ENCODE measurements at places on chromosomes 1 and 21.

DNA sequence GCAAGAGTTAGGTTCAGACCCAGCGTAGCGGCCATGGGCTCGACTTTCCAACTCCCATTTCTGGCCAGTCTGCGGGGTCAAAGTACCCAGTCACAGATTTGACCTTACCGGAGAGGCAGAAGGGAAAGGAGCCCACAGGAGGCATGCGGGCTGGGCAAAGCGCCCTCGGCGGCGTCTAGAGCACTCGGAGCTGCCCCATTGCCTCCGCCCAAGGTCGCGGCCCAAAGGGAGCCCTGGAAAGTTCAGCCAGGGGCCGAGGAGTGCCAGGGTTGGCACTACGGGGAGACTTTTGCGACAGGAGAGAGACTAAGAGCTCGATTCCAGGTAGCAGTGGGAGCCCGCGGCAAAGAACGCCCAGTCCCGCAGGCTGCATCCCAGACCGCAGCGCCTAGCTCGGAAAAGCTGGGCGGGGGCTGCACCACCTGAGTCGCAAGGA is 896 bp downstream of the KANK4 start:
- no peak for DNase-seq

DNA sequence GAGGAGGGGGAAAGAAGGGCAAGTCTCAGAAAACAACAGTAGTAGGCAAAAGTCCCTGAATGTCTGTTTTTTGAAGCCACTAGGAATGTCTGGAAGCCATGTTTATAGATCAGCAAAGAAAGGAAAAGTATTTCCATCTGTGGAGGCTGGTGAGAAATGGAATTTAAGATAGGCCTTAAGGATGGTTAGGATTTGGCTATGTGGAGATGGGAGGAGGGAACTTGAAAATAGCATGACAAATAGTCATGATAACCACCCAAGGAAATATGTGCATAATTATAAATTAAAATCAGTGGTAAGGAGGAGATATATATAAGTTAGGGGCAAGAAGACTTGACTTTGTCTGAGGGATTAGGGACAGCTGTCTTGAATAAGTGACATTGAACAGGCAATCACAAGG is 33.8 kb upstream of the FGGY start:
- no peak for DNase-seq

DNA sequence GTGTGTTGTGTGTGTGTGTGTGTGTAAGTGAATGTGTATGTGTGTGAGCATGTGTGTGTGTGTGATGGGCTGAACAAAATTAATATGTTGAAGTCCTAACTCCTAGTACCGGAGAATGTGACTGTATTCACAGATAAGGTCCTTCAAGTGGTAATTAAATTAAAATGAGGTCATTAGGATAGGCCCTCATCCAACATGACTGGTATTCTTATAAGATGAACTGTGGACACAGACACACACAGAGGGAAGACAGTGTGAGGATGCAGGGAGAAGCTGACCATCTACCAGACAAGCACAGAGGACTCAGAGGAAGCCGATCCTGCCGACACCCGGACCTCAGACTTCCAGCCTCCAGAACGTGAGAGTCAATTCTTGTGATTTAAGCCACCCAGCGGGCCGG is 91.2 kb upstream of the PGBD5 start:
- DNase-seq: no peak

DNA sequence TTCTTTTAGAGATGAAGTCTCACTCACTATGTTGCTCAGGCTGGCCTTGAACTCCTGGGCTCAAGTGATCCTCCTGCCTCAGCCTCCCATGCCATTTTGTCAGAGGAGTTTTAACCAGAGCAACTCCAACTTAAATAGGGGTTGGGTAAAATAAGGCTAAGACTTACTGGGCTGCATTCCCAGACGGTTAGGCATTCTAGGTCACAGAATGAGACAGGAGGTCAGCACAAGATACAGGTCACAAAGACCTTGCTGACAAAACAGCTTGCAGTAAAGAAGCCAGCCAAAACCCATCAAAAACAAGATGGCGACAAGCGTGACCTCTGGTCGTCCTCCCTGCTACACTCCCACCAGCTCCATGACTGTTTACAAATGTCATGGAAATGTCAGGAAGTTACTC is 5.7 kb upstream of the DNAH14 start:
- no peak for DNase-seq

DNA sequence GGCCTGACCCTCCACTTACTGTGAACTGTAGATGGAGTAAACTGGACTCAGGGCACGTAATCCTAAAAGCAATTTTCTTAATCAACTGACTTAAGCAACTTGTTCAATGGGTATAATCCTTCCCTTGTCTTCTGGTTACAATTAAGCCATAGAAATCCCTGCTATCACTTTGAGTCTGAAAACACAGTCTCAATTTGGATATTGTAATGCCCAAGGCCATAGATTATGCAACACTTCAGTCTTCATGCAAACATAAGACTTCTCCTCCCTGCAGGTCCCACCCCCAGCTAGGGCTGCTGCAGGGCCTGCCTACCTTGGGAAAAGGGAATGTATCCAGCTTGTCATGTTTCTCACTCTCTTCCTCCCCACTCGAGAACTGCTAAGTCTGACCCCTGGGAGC is 6.2 kb upstream of the SLC5A9 start:
- DNase-seq: no peak

DNA sequence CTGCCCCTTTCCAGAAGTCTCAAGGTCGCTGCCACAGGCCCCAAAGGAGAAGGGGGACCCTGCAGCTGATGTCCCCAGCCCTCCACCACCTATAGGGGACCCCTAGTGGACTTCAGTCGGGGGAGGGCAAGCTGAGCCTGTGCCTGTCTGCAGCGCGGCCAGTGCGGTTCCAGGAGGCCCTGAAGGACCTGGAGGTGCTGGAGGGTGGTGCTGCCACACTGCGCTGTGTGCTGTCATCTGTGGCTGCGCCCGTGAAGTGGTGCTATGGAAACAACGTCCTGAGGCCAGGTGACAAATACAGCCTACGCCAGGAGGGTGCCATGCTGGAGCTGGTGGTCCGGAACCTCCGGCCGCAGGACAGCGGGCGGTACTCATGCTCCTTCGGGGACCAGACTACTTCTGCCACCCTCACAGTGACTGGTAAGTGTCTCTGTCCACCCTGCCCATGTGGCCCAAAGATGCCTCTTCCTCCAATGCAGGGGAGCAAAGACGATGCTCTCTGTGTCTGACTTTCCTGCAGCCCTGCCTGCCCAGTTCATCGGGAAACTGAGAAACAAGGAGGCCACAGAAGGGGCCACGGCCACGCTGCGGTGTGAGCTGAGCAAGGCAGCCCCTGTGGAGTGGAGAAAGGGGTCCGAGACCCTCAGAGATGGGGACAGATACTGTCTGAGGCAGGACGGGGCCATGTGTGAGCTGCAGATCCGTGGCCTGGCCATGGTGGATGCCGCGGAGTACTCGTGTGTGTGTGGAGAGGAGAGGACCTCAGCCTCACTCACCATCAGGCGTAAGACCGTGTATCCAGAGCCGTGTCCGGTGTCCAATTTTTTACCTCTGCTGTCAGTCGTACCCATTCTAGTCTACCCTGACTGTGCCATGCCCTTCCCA is 79.9 kb downstream of the OBSCN start:
- no peak for DNase-seq

DNA sequence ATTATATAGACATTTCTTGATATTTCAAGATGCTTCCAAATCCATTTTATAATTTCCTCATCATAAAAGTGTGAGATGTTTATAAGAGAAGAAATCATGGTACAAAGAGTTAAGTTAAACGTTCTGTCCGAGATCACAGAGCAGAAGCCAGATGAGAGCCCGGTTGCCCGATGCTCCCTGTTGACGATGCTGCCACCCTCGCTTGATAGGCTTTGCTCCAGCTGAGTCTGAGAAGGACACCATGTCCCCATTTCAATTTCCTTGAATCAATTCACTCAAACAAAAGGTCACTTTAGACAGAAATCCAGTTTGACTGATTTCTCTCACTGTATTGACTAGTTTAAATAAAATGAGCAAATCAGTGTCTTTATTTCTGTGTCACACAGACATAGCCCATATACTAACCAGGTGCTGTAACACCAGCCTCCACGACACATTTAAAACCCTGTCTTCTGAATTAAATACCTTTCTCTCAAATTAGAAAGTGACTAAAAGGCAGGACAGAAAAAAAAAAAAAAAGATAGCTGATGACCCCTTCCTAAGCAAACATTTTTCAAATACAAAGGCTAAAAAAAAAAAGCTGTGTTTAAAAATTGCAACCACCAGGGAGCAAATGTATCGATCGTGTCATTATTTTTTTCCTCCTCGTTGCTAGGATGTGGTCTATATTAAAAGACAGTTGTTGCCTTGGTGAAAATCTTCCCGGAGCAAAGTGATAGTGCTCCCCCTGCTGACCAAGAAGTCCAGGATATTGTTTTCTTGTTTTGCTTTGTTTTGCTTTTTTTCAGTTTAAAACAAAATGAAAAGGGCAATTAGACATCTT is 35.2 kb downstream of the DNASE2B start:
- DNase-seq: peak; percentile 92

DNA sequence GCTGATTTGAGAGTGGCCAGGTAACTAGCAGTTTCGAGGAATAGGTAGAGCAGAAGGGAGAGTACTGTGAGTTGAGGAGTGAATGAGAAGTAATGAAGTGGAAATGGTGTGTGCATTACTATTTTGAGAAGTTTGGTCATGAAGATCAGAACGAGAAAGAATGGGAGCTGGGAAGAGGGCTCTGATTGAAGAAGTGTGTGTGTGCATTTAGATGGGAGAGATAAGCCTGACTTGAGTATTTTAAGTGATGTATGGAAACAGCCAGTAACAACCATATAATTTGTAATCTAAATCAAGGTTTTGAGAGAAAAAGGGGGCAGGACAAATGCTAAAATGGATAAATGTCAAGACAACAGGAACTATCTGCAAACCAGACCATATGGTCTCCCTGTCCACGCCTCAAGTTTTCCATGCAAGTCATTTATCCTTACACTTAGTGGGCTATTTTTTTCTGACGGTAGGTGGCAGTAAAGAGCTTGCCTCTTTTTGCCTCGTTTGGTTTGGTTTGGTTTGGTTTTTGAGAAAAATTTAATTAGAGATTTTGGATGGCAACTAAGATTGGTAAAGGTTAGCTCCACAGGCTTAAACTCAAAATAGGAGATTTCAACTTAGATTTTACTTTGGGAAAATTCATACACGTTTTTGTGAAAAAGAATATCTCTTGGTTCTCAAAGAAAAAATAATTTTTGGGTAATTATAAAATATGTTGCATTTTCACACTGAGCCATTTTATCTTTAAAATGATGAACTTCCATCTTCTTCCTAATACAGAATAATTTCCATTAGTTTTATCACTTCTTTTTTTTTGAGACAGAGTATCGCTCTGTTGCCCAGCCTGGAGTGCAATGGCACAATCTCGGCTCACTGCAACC is 9.5 kb upstream of the B3GALNT2 start:
- DNase-seq: peak; percentile 33

DNA sequence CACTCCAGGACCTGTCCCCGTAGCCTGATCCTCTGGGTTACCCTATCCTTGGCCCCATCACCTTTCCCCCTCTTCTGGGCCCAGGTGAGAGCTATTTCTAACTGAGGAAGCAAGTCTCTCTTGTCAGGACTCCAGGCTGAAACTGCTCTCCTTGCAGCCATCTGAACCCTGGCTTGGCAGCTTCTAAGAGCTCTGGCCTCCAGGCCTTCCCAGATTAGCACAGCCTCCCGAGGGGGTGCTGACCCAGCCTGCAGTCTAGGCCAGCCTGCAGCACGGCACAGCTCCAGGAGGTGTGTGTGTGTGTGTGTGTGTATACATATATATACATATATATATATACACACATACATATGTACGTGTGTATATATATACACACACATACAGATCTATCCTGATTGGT is 17.4 kb downstream of the CACNA1S start:
- no peak for DNase-seq

- DNase-seq: no peak
Observed at GRCh38 chr1:86775395-86775794, 71.0 kb downstream of the SH3GLB1 start.

DNA sequence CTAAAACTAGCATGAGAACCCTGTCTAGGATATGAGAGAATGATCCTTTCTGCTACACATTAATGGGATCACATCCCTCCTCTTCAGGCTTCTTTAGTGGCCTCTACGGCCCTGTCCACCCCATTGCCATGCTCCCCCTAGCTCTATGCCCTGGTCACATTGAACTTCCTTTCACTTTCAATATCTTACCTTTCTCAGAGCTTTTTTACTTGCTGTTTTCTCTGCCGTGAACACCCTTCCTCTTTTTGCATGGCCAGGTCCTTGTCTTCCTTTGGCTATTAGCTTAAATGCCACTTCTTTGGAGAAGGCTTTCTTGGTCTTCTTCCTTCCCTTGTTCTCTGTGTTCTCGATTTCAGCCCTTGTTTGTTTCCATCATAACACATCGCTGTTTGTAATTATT is 97.4 kb downstream of the GIPC2 start:
- no peak for DNase-seq

DNA sequence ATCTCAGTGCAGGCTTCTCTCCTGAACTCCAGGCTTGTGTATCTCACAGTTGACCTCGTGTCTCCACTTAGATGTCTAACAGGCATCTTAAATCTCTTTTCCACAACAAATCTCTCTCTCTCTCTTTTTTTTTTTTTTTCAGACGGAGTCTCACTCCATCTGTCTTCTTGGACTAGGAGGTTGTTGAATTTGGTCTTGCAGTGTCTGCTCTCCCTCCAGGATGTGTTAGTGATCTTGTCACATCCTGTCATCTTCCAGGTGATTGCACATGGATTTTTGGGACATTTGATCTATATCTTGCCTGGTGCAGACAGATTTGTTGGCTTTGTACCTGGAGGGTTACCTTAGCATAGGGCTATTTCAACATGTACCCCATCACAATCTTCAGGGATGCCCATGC is 26.5 kb upstream of the KCNA10 start:
- DNase-seq: no peak

GRCh38 chr1:116460261-116460660 is 87.2 kb downstream of the ATP1A1 start:
- DNase-seq: no peak

DNA sequence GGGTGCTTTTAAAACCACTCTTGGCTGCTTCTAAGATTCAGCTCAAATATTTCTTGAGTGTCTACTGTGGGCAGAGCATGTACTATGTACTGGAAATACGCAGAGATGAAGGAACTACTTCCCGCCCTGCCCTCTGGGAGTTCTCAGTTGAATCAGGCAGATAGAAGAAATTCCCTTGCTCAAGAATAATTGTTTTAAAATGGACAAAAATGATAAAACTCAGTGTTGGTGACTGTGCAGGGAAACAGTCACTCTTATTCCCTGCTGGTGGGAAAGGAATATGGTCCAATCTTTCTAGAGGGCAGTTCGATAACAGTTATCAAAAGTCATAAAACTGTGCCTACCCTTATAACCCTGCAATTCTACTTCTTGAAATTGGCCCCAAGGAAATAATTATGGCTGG is 16.9 kb upstream of the GRHL3 start:
- DNase-seq: no peak

- no peak for DNase-seq
Observed at GRCh38 chr1:177937931-177938330, 31.9 kb downstream of the SEC16B start.

DNA sequence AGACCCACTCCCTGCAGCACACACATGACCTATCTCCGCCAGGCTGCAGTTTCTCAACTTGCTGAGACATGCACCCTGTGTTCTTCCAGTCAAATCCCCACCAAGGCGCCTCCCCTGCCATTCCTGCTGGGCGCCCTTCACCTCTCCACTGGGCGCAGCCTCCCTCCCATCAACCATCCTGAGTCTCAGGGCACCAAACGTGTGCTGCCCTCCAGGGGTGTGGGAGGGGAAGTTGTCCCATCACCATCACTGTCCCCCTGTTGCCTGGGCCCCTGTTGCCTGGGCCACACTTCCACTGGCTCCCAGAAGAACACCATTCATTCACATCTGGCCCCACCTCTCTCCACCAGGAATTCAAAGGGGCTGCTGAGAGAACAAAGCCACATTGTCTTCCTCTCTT is 44.9 kb upstream of the EFHD2 start:
- no peak for DNase-seq

GRCh38 chr1:199799116-199799515 is 228.4 kb upstream of the NR5A2 start:
- DNase-seq: no peak
